Esophagus squamous epithelium (tissue), 5 donors: ENCODE measurements at places on chromosomes 12 and 14.

- no peak for DNase-seq
Measured at GRCh38 chr12:65882486-65882885, 58.2 kb downstream of the HMGA2 start.

GRCh38 chr12:108191086-108191485 is 62.0 kb downstream of the WSCD2 start:
- no peak for DNase-seq

DNA sequence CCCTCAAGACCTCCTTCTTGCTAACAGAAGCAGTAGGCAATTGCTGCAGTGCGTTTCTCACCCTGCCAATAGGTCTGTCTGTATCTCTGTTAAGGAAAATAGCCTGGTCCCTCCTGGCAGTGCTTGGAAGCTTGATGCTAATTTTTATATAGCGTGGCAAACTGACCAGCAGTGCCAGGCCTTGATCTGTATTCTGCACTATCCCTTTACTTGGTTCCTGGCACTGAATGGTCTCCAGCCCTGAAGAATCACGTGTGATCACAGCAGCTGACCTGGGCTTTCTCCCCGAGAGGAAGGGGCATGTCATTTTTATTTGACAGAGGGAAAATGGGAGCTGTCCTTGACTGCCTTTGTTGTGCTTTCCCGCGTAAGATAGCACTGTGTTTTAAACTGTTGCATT is 48.7 kb upstream of the TRAF3 start:
- DNase-seq = no peak

DNA sequence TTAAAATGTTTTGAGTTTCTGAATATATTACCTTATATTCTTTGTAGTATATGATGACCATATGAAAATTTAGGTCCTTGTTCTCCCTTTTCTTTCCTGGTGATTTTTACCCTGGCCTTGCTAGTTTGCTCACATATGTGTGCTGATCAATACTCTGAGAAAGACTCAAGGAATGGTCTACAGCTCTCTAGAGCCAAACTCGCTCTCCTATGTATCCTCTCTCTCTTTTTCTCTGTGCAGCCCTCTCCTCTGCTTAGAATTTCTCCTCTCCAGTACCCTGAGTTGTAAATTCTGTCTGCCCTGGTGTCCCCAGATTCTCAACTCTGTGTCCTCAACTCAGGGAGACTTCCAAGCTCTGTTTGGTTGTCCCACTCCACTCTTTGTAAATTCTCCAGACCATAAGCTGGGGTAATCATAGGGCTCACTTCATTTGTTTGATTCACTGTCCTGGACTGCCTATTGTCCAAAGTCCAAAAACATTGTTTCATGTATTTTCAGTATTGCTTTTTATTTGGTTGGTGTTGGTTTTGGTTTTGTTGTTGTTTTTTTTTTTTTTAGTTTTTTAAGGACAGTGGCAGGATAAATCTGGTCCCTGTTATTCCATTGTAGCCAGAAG is 41.0 kb downstream of the FOXA1 start:
- DNase-seq = no peak

- DNase-seq = no peak
Measured at GRCh38 chr14:97275276-97275675, 478.1 kb downstream of the VRK1 start.
